Astrocyte (in vitro differentiated cells and primary cell): ENCODE measurements at places on chromosomes 11 and 22. TPM values are rescaled to one million over a fixed set of nuclear protein-coding genes. Genes with fewer than 3 reads are reported as not detected.

CXCR5 gene
- 0.07 and 0.12 TPM in 2 replicates for total RNA-seq

FKBP2 gene
- 41.5 and 45.6 TPM in 2 replicates for total RNA-seq

CEP164 gene
- 36.1 and 40.5 TPM in 2 replicates for total RNA-seq

OMP gene
- 0.67 and 1.3 TPM in 2 replicates for total RNA-seq

RIC8A gene
- total RNA-seq = 157 TPM in 2 replicates

ST14 gene
- 1.4 and 4.2 TPM in 2 replicates for total RNA-seq

SMIM35 gene
- not detected in 2 replicates for total RNA-seq

RFPL2 gene
- total RNA-seq = 0.25 TPM in 1 of 2 replicates, not detected in the other

TMX2 gene
- 88.0 and 91.5 TPM in 2 replicates for total RNA-seq

- H3K36me3 ChIP-seq = peaks cover 56% of the 10 kb centered on the region
- DNase-seq = peak; percentile 84
- H3K4me1 ChIP-seq = peaks cover 85% of the 10 kb centered on the region
Measured at GRCh38 chr11:12163181-12163941, 53.0 kb downstream of the MICAL2 start.

GRCh38 chr22:27405672-27406388, 395.7 kb downstream of the MN1 start:
- no peak overlapping the region for H3K4me3 ChIP-seq
- H3K36me3 ChIP-seq = no peaks in the 10 kb centered on the region
- H3K27ac ChIP-seq = no peak overlapping the region

- no peak overlapping the region for H3K27ac ChIP-seq
- H3K27me3 ChIP-seq = no peaks in the 10 kb centered on the region
- peaks cover 19% of the 10 kb centered on the region for H3K4me1 ChIP-seq
- H3K4me3 ChIP-seq = no peak overlapping the region
- no peak for DNase-seq
Measured at GRCh38 chr22:29339381-29340235, 24.1 kb upstream of the RASL10A start.

- no peaks in the 10 kb centered on the region for H3K27me3 ChIP-seq
- no peak overlapping the region for H3K27ac ChIP-seq
- H3K36me3 ChIP-seq = no peaks in the 10 kb centered on the region
- H3K4me1 ChIP-seq = no peaks in the 10 kb centered on the region
- H3K4me3 ChIP-seq = no peak overlapping the region
- DNase-seq = peak; percentile 12
Measured at GRCh38 chr11:132982772-132983640, 549.3 kb downstream of the OPCML start.

DNA sequence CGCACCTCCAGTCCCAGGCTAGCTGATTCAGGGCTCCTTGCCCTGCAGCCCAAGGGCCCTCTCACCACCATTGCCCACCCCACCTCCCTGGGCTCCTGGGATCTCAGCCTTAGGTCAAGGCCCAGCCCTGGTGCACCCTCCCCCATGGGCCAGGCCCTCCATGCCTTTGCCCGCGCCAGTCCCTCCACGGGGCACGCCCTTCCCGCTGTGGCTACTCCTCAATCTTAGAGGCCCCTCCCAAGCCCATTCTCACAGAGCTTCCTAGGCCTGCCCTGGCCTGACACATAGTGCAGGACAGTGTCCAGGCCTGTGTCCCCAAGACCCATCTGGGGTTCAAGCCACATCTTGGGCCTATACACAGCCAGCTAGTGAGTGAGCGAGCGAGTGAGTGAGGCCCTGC, 6.9 kb downstream of the GP1BB start:
- H3K27me3 ChIP-seq = no peaks in the 10 kb centered on the region
- no peaks in the 10 kb centered on the region for H3K36me3 ChIP-seq
- no peak overlapping the region for H3K27ac ChIP-seq
- no peak overlapping the region for H3K4me3 ChIP-seq

- peak overlapping the region; percentile 84 for H3K27ac ChIP-seq
- H3K4me3 ChIP-seq = no peak overlapping the region
- peak; percentile 58 for DNase-seq
- no peaks in the 10 kb centered on the region for H3K27me3 ChIP-seq
Measured at GRCh38 chr11:66327171-66328030, 8.8 kb downstream of the RIN1 start.

- H3K27ac ChIP-seq = peak overlapping the region; percentile 97
- no peaks in the 10 kb centered on the region for H3K36me3 ChIP-seq
- H3K27me3 ChIP-seq = no peaks in the 10 kb centered on the region
- DNase-seq = peak; percentile 98
- peaks cover 42% of the 10 kb centered on the region for H3K4me1 ChIP-seq
Measured at GRCh38 chr11:48063424-48063978, 83.1 kb downstream of the PTPRJ start.
